Activated T-helper 17 cell treated with anti-CD3 and anti-CD28 coated beads, Interleukin-2, amount 50 U/mL, for 72 hours (primary cell): ENCODE measurements at places on chromosomes 11 and 22. TPM values are rescaled to one million over a fixed set of nuclear protein-coding genes. Genes with fewer than 3 reads are reported as not detected.

SCGB1A1 gene
- not detected for total RNA-seq

CCDC73 gene
- total RNA-seq = not detected

DNA sequence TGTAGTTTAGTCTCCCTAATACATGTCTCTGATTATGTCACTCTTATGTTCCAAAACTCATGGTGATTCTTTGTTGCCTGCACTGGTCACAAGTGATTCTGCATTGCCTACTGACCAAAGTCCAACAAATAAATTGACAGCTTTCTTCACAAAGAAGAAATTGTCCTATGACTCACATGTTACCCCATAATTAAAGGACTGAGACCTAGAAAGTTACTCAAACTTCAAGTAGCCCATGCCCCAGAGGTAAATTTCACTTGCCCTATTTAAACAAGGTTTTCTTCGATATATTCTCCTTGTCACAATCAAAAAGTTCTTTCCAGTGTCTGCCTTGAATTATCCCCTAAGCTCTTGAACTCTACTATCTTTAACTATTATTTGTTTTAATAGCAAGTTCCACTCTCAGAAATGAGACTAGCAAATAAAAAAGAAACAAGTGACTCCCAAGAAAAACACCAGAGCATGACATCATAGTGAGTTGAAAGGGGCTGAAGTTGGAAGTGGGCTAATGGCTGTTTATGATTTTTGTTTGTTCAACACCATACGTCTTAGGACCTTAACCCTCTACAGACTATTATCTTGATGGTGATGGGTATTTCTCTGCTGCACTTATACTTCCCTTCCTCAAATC is 94.5 kb upstream of the BLID start:
- no peak for ATAC-seq

CNTF gene
- 4.1 TPM for total RNA-seq

OR51A4 gene
- not detected for total RNA-seq

DNA sequence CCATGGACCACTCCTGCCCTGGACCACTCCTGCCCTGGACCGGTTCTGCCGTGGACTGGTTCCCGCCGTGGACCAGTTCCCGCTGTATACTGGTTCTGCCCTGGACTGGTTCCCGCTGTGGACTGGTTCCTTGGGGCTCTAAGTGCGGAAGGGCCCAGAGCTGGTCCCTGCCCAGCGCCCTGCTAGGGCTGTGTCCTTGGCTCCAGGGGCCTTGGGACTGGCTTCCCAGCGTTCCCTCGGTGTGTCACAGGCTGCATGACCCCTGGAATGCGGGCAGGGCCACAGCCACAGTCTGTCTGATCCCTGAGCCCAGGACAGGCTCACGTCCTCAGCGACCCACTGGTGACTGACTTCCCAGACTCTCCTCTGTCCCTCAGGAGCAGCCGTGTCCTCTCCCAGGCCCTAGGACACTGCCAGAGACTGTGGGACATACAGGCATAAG is 412.2 kb downstream of the TBC1D22A start:
- ATAC-seq = no peak

DNA sequence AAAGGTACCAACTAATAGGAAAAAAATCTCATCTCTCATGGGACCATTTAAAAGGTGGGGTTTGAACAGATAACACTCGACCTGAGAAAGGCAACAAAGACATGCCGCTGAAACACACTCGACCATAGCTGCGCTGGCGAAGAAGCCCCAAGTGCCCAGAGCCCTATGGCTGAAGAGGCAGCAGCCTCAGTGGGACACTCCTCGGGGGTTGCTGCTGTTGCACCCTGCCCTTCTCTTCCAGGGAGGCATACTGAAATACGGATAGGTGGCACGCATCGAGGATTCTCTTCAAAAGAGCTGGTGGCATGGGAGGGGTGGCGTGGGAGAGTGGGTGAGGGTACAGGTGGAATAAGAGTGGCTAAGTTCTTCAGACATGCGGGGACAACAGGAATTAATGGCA is 18.5 kb upstream of the PHLDA2 start:
- no peak for ATAC-seq

DNA sequence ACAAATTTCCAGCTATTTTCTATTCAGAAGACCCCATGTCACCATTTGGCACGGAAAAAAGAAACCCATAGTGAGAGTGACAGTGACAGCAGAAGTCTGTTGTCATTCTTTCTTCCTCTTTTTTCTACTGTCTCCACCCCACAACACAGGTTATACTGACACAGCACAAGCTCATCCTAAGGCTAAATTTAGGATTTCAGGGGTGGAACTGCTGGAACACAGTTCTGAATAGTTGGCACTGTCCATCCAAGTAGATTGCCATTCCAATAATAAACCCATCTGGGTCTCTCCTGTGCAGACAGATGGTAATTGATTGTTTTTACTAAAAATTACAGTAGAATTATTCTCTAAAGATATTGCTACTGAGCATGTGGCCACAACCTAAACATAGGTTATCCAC is 95.2 kb upstream of the C11orf87 start:
- ATAC-seq = no peak

- ATAC-seq = peak; percentile 60
Observed at GRCh38 chr11:63444160-63444559, 46.8 kb downstream of the PLAAT5 start.

- no peak for ATAC-seq
Observed at GRCh38 chr11:63709336-63709884, 28.1 kb downstream of the RTN3 start.

MUC5B gene
- not detected for total RNA-seq

GRCh38 chr22:45180146-45180679 is 16.5 kb downstream of the NUP50 start:
- no peak for ATAC-seq

GRCh38 chr11:125192183-125192582 is 27.6 kb downstream of the PKNOX2 start:
- ATAC-seq = no peak

TMEM223 gene
- total RNA-seq = 16.2 TPM

- ATAC-seq = no peak
Observed at GRCh38 chr11:63462137-63462536, 28.8 kb downstream of the PLAAT5 start.

CD3E gene
- 338 TPM for total RNA-seq

DNA sequence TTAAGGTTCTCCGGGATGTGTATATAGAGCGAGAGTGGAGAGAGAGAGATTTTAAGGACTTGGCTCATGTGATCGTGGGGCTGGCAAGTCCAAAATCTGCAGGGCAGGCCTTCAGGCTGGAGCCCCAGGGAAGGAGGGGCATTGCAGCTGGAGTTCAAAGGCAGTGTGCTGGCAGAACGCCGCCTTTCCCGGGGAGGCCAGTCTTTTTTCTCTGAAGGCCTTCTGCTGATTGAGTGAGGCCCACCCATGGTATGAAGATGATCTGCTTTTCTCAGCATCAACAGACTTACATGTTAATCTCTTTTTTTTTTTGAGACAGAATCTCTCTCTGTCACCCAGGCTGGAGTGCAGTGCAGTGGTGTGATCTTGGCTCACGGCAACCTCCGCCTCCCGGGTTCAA is 25.4 kb downstream of the FBLN1 start:
- ATAC-seq = no peak

DDI1 gene
- total RNA-seq = not detected

DNA sequence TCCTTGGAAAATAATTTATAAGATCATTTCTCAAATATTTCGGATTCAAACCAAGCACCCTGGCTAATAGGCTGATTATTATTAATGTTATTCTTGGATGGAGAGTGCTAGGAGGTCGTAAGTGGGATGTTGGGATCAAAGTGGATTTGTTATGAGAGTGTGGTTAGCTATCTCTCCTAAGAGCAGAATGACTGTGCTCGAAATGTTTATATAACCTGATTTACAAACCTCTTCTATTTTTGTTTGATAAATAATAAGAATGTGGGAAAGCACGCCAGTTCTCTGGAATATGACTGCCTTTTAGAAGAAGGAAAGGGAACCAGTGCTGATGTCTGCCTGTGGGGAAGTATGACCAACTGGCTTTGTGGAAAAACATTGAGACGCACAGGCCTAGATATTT is 527.5 kb downstream of the NTM start:
- no peak for ATAC-seq

DNA sequence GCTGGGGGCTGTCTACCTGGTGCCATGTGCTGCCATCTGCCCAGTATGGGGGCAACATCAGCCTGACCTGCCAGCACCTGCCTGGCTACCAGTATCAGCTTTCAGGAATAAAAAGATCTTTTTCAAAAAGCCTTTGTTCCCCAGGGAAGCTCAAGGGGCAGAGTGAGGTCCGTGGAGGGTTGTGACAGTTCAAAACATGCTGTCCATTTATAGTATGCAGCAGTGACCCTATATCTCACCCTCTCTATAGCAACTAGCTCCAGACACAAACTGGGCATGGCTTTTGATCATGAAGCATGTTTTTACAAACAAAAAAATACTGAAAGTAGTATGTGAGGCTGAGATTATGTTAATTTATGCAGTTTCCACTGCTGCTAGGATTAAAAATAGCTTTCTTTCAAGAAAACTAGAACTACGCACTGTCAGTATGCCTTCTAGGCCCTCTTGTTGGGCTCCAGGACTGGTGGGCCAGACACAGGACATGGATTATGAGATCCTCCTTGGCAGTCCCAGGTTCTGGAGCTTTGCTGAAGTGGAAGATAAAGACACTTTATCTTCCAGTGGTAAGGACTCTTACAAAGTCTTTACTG is 23.4 kb downstream of the NAV2 start:
- ATAC-seq = no peak

DNA sequence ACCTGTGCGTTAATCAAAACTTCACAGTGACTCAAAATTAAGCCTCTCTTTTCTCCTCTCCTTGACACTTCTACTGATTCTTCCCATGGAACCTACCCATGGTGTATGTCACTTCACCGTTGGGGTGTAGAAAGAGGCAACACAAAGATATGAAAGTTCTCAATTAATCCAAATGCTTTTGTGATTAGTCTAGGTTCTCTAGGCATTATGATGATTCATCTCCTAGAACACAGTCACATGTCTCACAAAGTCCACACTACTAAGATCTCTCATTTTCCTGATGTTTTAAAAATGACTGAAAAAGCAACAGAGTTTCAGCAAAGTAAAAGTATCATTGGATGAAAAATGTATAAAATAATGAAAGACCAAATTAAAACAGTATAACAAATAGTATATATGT is 13.7 kb upstream of the SCGB2A2 start:
- no peak for ATAC-seq

RASSF10 gene
- not detected for total RNA-seq

TMEM191C gene
- total RNA-seq = 5.2 TPM

DNA sequence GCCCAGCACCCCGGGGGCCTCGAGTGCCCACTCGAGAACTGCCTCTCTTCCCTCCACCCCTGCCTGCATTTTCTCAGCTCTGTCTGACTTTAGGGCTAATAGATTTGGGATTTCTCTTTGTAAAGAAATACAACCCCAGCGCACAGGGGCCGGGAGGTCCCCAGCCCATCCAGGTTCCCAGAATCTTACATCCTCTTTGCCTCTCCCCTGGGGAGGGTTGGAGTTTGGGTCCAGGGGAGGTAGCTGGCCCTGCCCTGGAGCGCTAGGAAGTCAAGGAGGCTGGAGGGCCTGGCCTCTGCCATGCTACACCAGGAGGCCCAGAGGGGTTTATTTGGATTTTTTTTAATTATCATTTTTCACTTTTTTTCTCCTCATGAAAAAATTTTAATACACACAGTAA is 65.7 kb upstream of the LMO1 start:
- no peak for ATAC-seq

VSIG10L2 gene
- not detected for total RNA-seq

- ATAC-seq = no peak
Observed at GRCh38 chr11:124768914-124769313, 6.8 kb upstream of the ESAM start.

GRCh38 chr11:31968461-31969358 is 122.2 kb upstream of the RCN1 start:
- ATAC-seq = no peak

DNA sequence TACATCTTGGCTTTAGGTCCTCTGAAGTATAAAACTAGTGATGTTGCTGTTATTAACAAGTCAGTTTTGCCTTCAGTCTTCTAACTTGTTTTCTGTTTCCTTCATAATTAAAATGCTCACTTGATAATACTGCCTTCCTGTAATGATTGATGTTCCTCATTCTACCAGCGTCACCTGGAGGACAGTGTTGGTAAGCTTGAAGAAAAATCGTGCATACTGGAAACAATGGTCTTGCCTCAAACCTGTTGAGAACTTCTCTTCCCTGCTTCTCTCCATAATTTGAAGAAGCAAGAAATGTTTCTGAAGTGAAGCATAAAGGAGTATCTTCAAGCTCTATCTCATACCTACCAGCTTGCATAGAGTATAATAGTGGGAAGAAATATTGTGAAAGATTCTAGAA is 3.0 kb downstream of the YWHAH start:
- no peak for ATAC-seq

DNA sequence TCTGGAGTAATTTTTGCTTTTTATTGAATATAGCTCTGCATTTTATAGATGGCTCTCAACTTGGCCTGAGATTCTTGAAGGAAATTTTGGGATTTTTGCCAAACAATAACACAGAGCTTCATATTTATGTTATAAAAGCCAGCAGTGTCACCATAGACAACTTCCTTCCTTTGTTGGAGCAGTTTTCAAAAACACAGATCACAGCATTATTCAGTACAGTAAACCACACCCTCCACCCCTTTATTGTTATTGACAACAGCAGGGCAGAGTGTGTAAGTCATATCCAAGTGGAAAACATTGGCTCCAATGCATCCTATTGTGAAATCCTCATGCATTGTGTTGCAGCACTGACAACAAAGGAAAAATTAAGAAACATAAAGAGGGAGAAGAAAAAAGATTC is 62.6 kb upstream of the PRSS23 start:
- no peak for ATAC-seq

GRCh38 chr11:123587044-123587443 is 67.4 kb downstream of the SCN3B start:
- no peak for ATAC-seq

DNA sequence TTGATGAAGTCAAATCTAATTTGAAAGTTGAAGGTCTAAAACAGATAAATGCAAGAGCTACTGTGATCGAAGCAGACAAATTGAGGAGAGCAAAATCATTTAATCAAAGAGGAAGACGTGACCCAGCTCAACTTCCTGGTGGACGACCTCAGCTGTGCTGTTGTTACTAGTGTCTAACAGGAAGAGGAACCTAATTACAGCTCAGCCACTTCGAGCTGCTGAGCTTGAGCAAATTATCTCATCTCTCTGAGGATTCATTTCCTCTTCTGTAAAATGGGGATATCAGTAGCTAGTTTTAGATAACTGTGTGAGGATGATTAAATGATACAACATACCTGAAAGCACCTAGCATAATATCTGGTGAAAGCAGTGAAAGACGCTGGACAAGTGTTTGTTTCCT is 48.6 kb upstream of the OLFML1 start:
- peak; percentile 82 for ATAC-seq

CNGA4 gene
- total RNA-seq = 0.24 TPM

DNA sequence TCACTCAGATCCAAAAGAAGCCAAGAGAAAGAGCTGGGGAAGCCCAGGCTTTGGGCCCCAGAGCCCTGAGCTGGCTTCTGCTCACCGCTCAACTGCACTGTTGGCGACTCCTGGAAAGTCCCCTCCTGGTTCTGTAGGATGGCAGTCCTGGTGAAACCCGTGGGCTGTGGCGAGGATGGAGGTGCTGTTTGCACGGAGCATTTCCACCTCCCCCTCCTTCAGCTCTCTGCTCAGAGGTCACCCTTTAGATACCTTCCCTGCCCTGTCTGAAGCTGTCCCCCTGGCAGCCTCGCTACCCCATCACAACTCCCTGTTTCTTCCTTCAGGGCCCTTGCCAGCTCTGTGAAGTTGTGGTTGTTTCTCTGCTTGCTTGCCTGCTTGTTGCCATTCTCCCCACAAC is 97.8 kb downstream of the MYO18B start:
- no peak for ATAC-seq
